ENCODE measurements at places on chromosomes 12 and 14. TPM values are rescaled to one million over a fixed set of nuclear protein-coding genes. Genes with fewer than 3 reads are reported as not detected.
A peak's percentile ranks its signal among the peaks of the same experiment; 100 is the strongest.

Gene PTCSC3
- not detected for total RNA-seq

Gene OR4K14
- not detected for total RNA-seq

Gene NEK9
- total RNA-seq, result 79.4 TPM

Gene SPTB
- 3.0 TPM for total RNA-seq

Gene HOXC5
- not detected for total RNA-seq

Gene ARHGEF40
- 24.8 TPM for total RNA-seq

Gene ALX1
- not detected for total RNA-seq

DNA sequence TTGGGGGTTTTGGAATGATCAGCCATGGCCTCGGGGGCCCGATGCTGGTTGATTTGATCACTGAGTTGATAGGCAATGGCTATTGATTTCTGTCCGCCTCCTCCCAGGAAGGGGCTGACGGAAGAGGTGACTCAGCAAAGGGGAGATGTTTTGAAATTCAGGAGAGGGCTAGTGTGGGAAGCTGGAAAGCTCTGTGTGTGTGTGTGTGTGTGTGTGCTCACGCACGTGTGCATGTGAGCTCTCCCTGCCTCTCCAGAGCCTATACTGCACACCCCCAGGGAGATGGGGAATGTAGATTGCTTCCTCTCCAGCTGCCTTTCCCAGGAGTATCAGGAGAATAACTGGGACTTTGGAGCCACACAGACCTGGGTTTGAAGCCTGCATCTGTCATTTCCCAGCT lies 184.9 kb upstream of the MYL2 start:
- no peak overlapping the region for H3K4me3 ChIP-seq
- H3K27me3 ChIP-seq, result no peaks in the 10 kb centered on the region
- no peak overlapping the region for H3K27ac ChIP-seq
- H3K36me3 ChIP-seq, result no peaks in the 10 kb centered on the region

DNA sequence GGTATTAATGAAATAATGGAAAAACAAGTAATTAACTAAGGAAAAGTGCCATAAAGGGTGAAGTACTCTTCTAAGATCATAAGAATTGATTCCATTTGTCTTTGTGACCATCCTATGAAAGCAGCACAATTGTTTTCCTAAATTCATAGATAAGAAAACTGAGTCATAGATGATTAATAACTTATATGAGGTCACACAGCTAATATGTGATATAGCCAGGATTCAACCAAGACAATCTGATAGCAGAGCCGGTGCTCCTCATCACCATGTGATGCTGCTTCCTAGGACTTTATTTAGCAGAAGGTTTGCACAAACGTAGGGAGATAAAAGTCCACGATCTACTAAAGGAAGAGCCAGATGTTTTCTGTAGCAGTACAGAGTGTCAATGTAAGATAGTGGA lies 181.5 kb upstream of the SYT1 start:
- H3K4me3 ChIP-seq, result no peak overlapping the region
- no peaks in the 10 kb centered on the region for H3K36me3 ChIP-seq
- DNase-seq, result no peak
- no peaks in the 10 kb centered on the region for H3K4me1 ChIP-seq
- H3K27ac ChIP-seq, result no peak overlapping the region
- no peaks in the 10 kb centered on the region for H3K27me3 ChIP-seq

DNA sequence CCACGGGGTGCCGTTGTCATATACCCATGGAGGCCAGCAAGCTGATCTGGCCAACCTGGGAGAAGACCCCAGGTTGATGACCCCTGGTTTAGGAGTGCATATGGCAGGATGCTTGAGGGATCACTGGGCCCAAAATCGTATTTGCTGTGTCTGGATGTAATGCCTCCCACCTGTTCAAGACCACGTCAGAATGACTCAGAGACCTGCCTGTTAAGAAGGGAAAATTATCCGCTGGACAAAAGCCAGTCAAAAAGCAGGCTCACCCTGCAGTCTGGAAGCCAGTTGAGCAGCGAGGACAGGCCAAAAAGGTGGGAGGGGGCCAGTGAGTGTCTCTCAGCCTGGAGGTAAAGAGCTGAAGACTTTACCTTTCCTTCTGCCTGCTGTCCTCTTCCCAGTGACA lies 449.2 kb downstream of the DPF3 start:
- no peaks in the 10 kb centered on the region for H3K36me3 ChIP-seq
- H3K4me1 ChIP-seq, result no peaks in the 10 kb centered on the region
- no peaks in the 10 kb centered on the region for H3K27me3 ChIP-seq
- H3K4me3 ChIP-seq, result no peak overlapping the region
- H3K27ac ChIP-seq, result no peak overlapping the region

GRCh38 chr12:48336564-48336963 lies 14.2 kb downstream of the ZNF641 start:
- no peaks in the 10 kb centered on the region for H3K4me1 ChIP-seq
- H3K36me3 ChIP-seq, result no peaks in the 10 kb centered on the region
- DNase-seq, result peak; percentile 40
- H3K27me3 ChIP-seq, result no peaks in the 10 kb centered on the region
- no peak overlapping the region for H3K27ac ChIP-seq
- no peak overlapping the region for H3K4me3 ChIP-seq

GRCh38 chr12:106712768-106713167 lies 61.7 kb upstream of the RIC8B start:
- no peak overlapping the region for H3K4me3 ChIP-seq
- no peaks in the 10 kb centered on the region for H3K27me3 ChIP-seq
- DNase-seq, result no peak
- no peaks in the 10 kb centered on the region for H3K36me3 ChIP-seq
- H3K4me1 ChIP-seq, result peaks cover 8% of the 10 kb centered on the region
- H3K27ac ChIP-seq, result no peak overlapping the region

DNA sequence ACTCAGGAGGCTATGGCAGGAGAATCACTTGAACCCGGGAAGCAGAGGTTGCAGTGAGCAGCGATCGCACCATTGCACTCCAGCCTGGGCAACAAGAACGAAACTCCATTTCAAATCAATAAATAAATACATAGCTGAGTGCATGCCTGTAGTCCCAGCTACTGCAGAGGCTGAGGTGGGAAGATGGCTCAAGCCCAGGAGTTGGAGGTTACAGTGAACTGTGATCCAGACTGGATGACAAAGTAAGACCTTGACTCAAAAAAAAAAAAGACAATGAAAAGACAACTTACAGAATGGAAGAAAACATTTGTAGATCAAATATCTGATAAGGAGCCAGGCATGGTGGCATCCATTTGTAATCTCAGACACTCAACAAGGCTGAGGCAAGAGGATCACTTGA lies 27.6 kb downstream of the ZFYVE1 start:
- H3K27me3 ChIP-seq, result no peaks in the 10 kb centered on the region
- H3K4me1 ChIP-seq, result no peaks in the 10 kb centered on the region
- peaks cover 18% of the 10 kb centered on the region for H3K36me3 ChIP-seq
- no peak overlapping the region for H3K4me3 ChIP-seq
- no peak overlapping the region for H3K27ac ChIP-seq
- DNase-seq, result no peak

DNA sequence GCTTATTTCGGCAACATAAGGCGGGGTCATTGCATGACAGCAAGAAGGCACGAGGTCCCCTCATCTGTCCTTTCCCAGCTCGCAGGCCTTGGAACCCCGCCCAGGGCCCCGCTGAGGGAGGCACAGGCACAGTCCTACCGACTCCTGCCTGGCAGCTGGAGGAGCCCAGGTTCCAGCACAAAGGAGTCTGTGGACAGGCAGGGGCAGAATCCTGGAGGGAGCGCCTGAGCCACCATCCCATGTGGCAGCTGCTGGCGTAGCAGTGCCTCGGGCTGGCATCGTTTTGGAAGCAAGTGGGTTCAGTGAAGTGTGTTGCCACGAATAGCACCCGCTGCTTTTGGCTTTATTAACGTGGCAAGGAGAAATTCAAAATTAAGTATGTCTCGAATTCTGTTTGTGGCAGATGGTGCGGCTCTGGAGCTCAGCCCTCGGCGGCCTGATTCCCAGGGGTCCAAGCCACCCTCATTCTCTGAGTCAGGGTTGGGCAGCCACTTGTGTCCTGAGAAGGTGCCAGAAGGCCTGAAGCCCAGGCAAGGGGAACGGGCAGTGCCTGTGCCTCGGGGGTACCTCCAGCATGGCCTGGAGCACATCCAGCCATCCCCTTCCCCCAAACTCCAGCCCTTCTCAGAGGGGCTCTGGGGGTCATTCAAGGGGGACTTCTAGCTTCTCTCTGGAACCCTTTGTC lies 35.9 kb downstream of the SLC8B1 start:
- no peak overlapping the region for H3K4me3 ChIP-seq
- DNase-seq, result peak; percentile 83
- peaks cover 26% of the 10 kb centered on the region for H3K36me3 ChIP-seq
- H3K27ac ChIP-seq, result peak overlapping the region; percentile 68

DNA sequence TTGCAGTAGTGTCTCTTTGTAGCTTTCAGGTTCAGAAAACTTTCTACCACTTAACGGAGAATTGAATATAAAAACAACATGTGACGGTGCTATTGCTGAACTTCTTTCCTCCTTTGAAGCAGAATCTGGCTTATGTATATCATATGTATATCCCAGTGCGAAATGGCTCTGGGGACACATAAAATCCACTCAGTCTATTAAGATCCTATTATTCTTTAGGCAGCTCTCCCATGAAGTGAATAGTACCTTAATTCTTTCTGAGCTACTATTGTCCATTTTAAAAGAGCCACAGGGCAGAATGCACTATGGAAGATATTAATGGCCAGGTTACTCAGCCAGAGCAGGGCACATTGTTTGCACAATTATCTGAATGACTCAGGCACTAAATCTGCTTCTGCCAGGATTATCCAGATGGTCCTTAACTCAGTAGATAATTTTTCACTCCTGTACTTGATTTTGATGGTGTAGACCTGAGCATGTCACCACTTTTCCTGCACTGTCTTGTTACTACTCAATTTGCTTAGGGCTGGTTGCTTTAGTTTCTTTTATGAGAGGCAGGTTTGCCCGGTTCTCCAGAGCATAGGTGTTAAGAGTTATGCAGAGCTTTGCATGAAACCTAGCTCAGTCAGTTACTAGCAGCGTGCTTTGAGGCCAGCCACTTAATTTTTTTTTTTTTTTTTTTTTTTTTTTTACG lies 5.5 kb downstream of the CNTN1 start:
- no peaks in the 10 kb centered on the region for H3K36me3 ChIP-seq
- H3K4me1 ChIP-seq, result peaks cover 10% of the 10 kb centered on the region
- H3K27ac ChIP-seq, result no peak overlapping the region

DNA sequence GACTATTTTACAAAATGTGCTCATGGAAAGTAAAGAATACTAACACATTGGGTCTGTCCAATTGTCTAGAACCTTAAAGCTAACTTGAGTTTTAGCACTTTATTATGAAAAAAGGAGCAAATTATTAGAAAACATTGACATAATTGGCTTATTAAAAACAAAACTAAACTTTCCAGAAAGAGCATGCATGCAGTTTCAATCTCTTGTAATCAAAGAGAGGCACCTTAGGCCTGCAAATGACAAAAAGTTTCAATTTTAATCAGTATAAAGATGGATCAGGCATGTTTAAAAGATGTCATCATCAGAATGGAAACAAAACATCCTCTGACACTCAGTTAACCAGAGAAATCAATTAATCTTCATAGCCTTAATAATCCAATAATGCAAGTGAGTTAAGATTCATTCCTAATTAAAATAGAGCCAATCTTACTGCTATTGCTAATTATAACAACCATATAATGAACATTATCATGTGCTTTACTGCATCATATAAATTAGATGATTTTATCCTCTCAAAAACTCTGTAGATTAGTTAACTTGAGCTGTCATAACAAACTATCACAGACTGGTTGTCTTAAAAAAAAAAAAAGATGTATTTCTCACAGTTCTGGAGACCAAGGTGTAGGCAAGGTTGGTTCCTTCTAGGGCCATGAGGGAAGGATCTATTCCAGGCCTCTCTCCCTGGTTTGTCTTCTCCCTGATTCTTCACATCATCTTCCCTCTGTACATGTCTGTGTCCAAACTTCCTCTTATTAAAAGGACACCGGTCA lies 131.4 kb downstream of the RPAP3 start:
- H3K4me1 ChIP-seq, result no peaks in the 10 kb centered on the region
- no peaks in the 10 kb centered on the region for H3K27me3 ChIP-seq
- H3K4me3 ChIP-seq, result no peak overlapping the region
- H3K27ac ChIP-seq, result no peak overlapping the region
- no peak for DNase-seq
- H3K36me3 ChIP-seq, result no peaks in the 10 kb centered on the region

DNA sequence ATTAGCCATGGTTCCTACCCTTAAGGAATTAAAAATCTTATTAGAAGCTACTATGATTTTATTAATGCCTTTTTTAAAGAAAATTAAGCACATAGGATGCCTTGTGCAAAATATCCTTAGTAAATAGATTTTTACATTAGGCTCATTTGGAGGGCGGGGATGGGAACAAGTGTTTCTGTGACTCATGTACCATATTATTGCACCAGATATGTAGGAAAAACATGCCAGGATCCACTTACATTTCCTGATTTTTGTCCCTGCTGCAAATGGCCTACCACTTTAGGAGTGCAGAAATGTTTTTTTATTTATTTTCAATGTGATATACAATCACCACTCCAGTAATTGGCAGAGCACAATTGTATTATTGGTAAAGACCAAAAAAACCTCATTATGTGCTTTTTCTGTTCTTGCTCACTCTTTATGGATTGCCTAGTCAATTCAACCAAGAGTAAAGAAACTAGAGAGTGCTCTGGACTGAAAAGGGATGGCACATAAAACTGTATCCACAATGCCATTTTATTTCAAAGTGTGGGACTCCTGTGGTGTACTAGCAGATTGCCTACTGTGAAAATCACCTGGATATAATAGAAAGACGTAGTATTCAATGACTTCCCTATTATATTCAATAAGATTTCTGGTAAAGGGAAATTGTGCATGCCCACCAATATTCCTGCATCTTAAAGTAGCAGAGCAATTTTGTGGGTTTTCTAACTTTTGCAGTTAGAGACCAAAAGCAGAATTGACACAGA lies 86.9 kb downstream of the ANO6 start:
- H3K4me3 ChIP-seq, result no peak overlapping the region
- no peaks in the 10 kb centered on the region for H3K27me3 ChIP-seq
- no peaks in the 10 kb centered on the region for H3K36me3 ChIP-seq
- H3K27ac ChIP-seq, result no peak overlapping the region
- H3K4me1 ChIP-seq, result no peaks in the 10 kb centered on the region
- no peak for DNase-seq

DNA sequence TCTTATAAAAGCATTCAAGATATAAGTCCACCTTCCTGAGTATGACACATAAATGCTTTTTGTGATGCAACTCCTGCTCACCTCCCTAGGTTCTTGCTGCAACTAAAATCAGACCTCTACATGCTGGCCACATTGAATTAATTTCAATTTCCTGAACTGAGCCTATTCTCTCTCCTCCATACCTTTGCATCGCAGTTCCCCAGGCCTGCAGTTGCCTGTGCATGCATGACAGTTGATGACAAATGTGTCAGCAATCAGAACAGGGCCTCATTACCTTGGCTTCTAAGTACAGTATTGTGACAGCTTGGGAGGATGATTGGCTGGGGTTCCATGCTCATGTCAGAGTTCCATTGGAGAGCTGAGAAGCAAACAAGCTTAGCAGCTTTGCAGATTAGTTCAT lies 3.9 kb upstream of the TM7SF3 start:
- H3K36me3 ChIP-seq, result no peaks in the 10 kb centered on the region
- DNase-seq, result no peak
- H3K4me1 ChIP-seq, result peaks cover 19% of the 10 kb centered on the region
- H3K27me3 ChIP-seq, result no peaks in the 10 kb centered on the region
- H3K27ac ChIP-seq, result no peak overlapping the region
- no peak overlapping the region for H3K4me3 ChIP-seq

Measured in upper lobe of left lung (tissue), 6 donors.